ENCODE measurements at places on chromosomes 5 and 9.

DNA sequence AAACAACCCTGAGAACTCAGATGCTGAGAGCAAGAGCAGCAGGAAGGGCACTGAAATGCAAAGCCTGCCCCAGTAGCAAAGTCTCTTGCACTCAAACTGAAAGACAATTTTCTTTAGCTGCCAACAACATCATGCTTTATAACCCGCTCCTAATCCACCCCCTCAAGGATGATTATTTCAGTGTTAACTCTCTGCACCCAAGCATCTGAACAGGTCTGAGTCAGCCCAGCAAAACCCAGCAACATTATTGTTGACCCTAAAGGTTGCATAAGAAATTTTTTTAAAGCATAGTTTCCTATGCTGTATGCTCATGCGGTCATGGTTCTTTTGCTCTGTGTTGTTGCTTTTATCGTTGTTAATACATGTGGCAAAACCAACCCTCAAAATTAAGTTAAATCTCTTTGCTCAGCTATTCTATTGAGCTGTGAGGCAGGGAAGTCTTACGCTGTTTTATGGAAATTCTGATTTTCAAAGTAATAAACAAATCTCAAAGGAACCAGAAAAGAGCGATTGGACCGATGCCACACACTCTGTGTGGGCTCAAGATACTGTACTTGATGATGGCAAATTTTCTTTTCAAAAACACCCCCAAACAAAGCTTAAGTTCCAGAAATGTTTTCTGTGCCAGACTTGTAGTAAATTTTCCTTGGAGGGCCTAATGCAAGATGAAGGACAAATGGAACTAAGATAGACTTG is 440.6 kb upstream of the MPDZ start:
- peak; percentile 84 for DNase-seq

- DNase-seq = no peak
These were observed 100.8 kb upstream of the CD180 start for GRCh38 chr5:67297376-67297775.

DNA sequence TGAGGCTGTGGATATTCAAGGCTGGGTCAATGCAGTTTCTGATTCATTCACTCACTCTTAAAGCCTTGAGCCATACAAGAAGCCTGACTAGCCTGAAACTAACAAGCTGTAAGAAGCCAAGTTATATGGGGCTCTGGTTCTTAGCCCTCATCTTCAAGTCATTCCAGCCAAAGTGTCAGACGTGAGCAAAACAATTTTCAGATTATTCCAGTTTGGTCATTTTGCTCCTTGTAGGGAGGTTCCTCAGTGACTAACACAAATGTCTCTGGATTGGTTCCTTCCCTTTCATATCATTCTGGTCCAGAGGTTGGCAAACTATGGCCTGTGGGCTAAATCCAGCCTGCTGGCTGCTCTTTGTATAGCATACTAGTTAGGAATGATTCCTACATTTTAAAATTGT is 12.5 kb upstream of the SHOC1 start:
- DNase-seq = no peak

GRCh38 chr9:97938081-97938644 is at the start of gene HEMGN:
Gene HEMGN, minus strand, starts transcription at chr9:97938172. Its CDS starts 36 bp downstream, at chr9:97938136.
- no peak for DNase-seq

DNA sequence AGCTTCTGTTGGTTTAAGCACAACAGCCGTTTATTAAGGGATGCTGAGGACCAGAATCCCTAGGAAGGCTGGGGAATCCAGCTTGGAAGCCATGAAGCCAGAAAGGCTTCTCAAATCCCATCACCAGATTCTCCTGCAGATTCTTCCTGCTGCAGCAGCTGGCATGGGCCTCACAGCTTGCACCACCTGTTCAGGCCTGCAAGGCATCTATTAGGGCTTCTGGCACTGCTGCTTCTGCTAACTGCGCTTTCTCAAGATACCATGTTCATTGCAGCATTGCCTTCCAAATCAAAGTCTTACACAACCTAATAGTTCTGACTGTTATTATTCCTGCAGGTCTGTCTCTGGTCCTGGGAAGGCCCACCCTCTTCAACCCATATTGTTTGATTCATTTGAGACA is 51.2 kb upstream of the ZNF366 start:
- no peak for DNase-seq

DNA sequence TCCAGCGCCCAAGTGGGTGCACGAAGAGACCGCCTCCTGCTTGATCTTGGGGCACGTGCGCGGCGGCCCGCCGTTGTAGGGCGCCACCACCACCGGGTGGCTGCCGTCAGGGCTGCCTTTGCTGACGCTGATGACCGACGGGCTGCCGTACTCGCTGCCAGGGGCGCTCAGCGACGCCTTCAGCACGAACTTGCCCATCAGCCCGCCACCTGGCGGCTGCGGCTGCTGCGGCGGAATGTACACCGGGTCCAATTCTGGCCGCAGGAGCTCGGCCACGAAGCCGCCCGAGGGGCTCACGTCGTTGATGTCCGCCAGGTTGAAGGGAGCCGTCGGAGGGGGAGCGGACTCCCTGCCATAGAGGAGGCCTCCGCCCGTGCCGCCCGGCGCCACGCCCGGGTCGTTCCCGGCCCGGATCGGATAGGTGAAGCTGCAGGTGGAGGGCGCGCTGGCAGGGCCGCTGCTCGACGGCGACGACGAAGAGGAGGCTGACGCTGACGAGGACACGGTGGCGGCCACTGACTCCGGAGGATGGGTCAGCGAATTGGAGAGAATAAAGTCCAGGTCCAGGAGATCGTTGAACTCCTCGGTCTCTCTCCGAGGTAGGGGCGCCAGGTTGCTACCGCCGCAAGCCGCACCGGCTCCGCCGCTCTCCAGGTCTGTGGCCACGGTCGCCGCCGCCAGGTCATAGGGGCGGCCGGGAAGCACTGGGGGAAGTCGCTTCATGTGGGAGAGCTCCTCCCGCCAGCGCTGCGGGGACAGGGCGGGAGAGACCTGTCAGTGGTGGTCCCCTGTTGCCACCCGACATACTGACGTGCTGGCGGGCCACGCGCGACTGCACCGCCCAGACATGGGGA is 1.8 kb downstream of the KLF4 start:
- DNase-seq = no peak

DNA sequence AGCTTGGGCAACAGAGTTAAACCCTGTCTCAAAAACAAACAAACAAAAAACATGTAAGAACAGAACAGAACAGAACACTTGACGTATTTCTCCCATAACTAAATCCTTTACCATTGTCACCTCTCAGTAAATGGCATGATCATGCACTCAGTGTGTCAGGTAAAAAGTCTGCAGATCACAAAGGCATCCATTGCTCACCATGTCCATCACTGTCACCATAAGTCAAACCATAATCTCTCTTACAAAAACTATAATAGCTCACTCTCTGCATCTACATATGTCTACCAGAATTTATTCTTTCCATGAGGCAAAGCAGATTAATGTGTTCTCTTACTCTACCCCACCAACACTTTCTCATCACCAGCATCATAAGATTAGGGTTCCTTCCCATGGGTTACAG is 387.5 kb downstream of the CDH12 start:
- no peak for DNase-seq

GRCh38 chr5:151405334-151406160 is 41.9 kb upstream of the SLC36A1 start:
- no peak for DNase-seq

GRCh38 chr5:145247745-145248040 is 587.4 kb downstream of the PRELID2 start:
- DNase-seq = no peak

DNA sequence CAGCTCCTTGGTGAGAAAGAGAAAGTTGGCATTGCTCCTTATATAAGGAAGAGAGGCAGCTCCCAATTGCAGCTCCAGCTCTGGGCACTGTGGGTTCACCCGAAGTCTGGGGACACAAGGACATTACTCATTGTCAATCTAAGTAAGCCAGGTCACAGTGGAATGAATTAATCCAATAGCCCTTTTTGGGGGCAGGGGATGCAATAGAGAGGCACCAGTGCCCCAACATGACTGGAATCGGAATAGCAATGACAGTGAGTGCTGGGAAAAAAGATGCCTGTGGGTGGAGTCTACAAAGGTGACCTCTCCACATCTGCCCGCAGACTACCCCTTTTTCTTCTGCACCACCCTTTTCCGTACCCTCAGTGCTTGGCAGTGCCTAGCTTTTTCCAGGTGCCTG is 11.1 kb upstream of the NEUROG1 start:
- DNase-seq = no peak

- DNase-seq = no peak
These were observed 89.3 kb downstream of the COL5A1 start for GRCh38 chr9:134730761-134731496.

- DNase-seq = no peak
These were observed 32.3 kb downstream of the TSPAN17 start for GRCh38 chr5:176679365-176680225.

GRCh38 chr5:137344723-137345322 is 154.3 kb downstream of the SPOCK1 start:
- DNase-seq = peak; percentile 64

DNA sequence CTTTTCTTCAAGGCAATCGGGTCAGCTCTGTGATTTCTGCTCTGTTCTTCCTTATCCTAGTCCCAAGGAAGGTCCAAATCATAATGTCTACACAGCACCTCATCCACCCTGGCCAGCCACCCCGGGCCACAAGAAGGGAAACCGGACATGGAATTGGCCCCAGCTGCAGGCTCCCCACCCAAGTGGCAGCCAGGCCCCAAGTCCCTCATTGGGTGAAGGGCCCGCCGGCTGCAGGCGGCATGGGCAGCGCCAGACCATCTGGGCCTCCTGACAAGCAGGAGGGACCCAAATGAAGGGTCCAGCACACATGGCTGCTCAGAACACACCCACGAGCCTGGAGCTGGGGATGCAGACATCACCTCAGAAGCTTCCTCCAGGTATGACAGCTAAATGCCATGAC is 33.7 kb downstream of the BICD2 start:
- no peak for DNase-seq

DNA sequence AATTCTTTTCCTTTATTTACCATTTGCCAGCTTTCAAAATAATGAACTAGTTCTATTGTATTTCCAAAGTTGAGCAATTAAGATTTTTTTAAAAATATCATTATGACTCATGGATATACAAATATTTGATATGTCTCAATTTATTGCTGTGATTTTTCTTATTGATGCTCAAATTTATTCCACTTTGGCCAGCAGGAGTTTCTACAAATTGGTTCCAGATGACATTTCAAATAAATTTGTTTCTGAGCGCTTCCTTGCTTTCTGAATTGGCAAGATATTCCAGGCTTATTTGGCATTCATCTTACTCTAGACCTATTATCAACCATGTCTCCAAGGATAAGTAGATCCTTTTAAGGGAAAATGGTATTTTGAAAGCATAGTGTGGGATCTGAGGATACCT is 58.5 kb upstream of the TJP2 start:
- peak; percentile 67 for DNase-seq

DNA sequence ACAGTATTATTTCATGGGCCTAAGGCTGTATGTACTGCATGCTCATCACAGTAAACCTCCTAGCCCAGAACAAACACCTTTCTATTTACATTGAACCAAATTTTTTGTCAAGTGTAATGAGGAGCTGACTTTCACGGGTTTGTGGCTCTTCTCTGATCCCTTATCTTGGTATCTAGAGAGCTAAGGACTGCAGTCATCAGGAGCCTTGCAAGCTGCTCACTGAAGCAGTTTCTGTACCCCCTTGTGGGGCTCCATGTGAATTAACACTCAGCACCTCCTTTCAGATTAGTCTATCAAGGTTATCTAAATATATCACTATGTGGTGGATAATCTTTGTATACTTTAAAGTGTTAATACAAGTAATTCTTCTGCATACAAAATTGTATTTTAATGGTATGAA is 108.2 kb downstream of the AUH start:
- no peak for DNase-seq

- no peak for DNase-seq
These were observed 376.4 kb downstream of the ARRDC3 start for GRCh38 chr5:91006713-91007112.

GRCh38 chr5:96247097-96247701 is 185.8 kb downstream of the PCSK1 start:
- peak; percentile 41 for DNase-seq

- DNase-seq = no peak
These were observed 518 bp upstream of the FAM13B start for GRCh38 chr5:138033386-138033808.
